Left lung (tissue), 14 donors: ENCODE measurements at places on chromosomes 1 and 21.

DNA sequence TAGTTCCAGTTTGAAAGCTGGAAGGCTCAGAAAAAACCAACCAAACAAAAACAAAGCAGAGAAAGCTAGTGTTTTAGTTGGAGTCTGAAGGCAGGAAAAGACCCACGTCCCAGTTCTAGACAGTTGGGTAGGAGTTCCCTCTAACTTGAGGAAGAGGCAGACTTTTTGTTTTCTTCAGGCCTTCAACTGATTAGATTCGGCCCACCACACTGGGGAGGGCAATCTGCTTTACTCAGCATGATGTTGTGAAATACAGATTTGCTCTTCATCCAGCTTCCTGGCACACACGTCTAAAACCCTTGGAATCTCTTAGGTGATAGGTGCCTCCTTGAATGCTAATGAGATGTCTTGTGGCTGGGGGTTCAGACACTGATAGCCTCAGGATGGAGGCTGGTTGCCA, 49.1 kb upstream of the CSF3R start:
- no peaks in the 10 kb centered on the region for H3K36me3 ChIP-seq
- peaks cover 29% of the 10 kb centered on the region for H3K27me3 ChIP-seq
- no peaks in the 10 kb centered on the region for H3K4me1 ChIP-seq

DNA sequence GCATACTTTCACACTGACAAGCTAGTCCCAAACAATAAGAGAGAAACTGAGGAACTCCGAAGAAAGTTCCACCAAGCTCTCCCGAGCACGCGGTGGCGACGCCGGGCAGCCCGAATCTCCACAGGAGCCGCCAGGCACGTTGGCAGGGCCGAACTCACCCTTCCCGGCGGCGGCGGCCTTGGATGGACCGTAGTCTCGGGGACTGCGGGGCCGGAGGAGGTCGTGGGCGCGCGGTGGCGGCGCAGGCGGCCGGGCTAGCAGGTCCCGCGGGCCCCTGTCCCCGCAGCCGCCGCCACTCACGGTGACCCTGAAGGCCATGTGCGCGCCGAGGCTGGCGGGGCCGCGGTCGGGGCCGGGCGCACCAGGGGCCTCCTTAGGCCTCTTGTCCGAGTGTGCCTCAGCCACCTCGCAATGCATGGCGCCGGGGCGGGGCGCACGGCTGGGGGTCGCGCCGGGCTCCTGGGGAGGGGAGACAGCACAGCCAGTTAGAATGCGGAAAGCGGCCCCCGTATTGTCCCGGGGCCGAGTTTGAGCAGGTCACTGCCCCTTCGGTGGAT, 1.2 kb downstream of the GLIS1 start:
- H3K27me3 ChIP-seq = peaks cover 95% of the 10 kb centered on the region

DNA sequence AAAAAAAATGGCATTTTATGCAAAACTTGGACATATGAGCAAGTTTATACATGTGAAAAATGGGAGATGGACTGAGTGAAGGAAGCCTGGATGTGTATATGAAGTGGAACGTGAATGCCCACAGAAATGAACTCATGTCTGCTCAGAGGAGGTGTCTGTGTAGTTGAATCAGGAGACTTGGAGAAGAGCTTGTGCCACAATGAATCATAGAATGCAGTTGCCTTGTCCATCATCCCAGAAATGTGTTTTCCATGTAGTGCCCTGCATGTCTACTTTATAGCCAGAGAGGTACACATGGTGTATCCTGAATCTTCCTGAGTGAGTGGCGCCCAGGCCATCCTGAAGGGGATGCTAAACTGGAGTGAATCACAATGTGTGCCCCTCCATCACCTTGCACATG, 2.6 kb upstream of the ILDR2 start:
- no peaks in the 10 kb centered on the region for H3K4me1 ChIP-seq
- no peak for DNase-seq
- H3K27me3 ChIP-seq = peaks cover 46% of the 10 kb centered on the region
- no peak overlapping the region for H3K27ac ChIP-seq
- no peak overlapping the region for H3K4me3 ChIP-seq

DNA sequence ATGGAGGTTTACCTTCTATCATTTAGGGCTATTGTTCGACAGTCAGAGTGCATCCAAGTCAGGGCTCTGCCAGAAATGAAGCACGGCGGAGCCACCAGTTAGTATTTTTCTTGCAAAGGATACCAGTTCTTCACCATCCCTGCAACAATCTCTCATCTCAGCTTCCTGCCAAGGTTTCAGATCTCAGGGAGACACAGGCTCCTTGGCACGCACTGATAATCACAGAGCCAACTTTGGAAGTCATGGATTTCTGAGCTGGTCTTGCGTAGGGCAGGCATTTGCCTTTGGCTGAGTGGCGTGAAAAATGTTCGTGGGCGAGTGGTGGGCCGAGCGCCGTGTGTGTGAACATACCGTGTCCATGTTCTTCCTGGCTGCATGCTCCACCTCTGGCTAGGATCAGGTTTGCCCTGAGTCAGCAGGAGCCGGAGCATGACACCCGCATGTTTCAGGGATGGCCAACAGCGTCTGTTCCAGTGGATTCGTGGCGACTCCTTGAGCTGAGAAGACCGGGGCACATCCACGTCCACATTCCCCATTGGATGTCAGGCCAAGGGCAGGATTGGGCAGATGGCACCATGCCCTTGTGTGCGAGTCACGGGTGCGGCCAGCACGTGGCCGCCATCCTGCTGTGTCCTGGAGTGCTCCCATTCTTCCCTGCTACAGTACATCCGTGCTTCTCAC, 118.5 kb upstream of the C1orf174 start:
- no peak overlapping the region for H3K27ac ChIP-seq
- peak; percentile 53 for DNase-seq
- no peaks in the 10 kb centered on the region for H3K36me3 ChIP-seq
- H3K4me3 ChIP-seq = no peak overlapping the region
- no peaks in the 10 kb centered on the region for H3K27me3 ChIP-seq

DNA sequence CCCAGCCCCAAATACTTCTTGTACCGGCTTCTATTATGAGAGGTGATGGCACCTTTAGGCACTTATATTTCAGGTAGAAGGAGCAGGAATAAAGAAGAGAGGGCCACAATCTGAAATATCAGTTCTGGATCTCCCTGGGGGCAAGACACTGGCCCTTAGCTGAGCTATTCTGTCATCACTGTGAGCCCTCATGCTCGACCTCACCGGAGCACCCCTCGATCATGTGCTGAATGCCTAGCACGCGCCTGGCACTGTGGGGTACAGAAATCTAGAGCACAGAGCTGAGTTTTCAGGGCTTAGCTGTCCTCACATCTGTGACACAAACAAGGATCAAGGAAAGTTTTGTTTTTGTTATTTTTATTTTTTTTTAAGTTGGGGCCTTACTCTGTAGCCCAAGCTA, 7.6 kb upstream of the MX1 start:
- no peak for DNase-seq
- H3K36me3 ChIP-seq = no peaks in the 10 kb centered on the region
- H3K27ac ChIP-seq = no peak overlapping the region
- H3K27me3 ChIP-seq = no peaks in the 10 kb centered on the region

- H3K36me3 ChIP-seq = no peaks in the 10 kb centered on the region
- no peaks in the 10 kb centered on the region for H3K27me3 ChIP-seq
- peaks cover 17% of the 10 kb centered on the region for H3K4me1 ChIP-seq
- no peak for DNase-seq
- peak overlapping the region; percentile 71 for H3K4me3 ChIP-seq
- H3K27ac ChIP-seq = no peak overlapping the region
Observed at GRCh38 chr1:64743954-64744491, 852 bp upstream of the RAVER2 start.

DNA sequence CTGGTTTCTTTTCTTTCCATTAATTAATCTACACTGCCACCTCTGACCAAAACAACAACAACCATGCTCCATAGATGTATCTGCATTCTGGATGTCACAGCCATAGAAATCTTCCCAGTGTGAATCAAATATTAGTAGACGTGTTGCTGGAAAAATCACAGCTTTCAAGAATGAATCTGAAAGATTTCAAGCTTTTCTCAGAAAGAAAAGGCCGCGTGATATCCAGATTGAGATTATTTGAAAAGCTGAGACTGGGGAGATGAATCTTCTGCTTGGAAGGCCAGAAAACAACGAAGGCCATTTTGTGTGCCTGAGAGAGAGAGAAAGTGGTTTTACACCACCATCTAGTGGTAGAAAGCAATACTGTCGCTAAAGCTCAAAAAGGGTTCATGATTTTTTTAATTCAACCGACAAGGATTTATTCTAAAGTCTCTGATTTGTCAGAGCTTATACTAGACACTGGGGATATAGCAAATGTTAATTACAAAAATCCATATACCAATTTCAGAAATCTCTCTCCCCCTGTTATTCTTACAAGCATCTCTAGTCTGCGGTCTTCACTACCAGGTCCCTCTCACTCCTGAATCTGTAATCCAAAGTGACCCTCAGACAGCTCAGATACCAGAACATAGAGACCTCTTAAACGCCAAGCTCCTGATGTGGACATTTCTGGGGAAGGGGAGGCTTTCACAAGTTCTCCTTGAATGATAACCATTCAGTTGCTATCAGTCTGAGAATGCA, 87.5 kb upstream of the SGIP1 start:
- peaks cover 9% of the 10 kb centered on the region for H3K4me1 ChIP-seq
- peak; percentile 77 for DNase-seq
- peak overlapping the region; percentile 38 for H3K27ac ChIP-seq
- H3K4me3 ChIP-seq = no peak overlapping the region
- no peaks in the 10 kb centered on the region for H3K36me3 ChIP-seq

- no peak overlapping the region for H3K27ac ChIP-seq
- no peak for DNase-seq
- no peaks in the 10 kb centered on the region for H3K27me3 ChIP-seq
- no peak overlapping the region for H3K4me3 ChIP-seq
Observed at GRCh38 chr1:150221552-150221951, 14.4 kb downstream of the ANP32E start.

DNA sequence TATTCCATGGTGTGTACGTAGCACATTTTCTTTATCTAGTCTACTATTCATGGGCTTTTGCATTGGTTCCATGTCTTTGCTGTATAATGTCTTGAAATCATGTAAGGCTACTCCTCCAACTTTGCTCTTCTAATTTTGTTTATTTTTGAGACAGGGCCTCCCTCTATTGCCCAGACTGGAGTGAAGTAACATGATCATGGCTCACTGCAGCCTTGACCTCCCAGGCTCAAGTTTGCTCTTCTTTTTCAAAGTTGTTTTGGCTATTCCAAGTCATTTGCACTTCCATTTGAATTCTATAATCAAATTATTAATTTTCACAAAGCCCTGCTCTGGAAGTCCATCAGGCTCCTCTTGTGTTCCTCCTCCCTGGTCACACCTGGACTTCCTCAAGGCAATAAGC, 90.2 kb upstream of the SGIP1 start:
- H3K27ac ChIP-seq = no peak overlapping the region
- H3K4me1 ChIP-seq = no peaks in the 10 kb centered on the region
- H3K4me3 ChIP-seq = no peak overlapping the region
- H3K36me3 ChIP-seq = no peaks in the 10 kb centered on the region
- DNase-seq = no peak
